ENCODE measurements at places on chromosomes 1 and 21.

GRCh38 chr1:69246109-69246508, 321.6 kb upstream of the LRRC7 start:
- DNase-seq, result no peak

GRCh38 chr1:41870076-41870562, 48.6 kb downstream of the HIVEP3 start:
- DNase-seq, result peak; percentile 57

DNA sequence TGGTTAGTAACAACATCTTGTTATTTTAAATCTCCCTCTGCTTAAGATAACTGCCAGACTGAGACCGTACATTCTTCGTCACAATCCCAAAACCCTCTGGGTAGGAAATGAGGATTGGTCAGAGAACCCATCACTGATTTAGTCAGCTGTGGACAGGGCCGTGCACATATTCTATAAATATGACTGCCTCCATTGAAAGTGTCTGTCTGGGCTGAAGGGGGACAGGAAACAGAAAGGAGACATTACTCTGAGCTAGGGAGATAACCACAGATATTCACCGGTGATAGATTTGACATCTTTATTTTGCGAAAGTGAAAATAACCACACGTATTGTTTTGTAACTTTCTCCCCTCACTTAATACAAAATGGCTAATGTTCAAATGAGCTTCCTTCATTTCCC, 36.9 kb upstream of the ST6GALNAC5 start:
- peak; percentile 50 for DNase-seq

DNA sequence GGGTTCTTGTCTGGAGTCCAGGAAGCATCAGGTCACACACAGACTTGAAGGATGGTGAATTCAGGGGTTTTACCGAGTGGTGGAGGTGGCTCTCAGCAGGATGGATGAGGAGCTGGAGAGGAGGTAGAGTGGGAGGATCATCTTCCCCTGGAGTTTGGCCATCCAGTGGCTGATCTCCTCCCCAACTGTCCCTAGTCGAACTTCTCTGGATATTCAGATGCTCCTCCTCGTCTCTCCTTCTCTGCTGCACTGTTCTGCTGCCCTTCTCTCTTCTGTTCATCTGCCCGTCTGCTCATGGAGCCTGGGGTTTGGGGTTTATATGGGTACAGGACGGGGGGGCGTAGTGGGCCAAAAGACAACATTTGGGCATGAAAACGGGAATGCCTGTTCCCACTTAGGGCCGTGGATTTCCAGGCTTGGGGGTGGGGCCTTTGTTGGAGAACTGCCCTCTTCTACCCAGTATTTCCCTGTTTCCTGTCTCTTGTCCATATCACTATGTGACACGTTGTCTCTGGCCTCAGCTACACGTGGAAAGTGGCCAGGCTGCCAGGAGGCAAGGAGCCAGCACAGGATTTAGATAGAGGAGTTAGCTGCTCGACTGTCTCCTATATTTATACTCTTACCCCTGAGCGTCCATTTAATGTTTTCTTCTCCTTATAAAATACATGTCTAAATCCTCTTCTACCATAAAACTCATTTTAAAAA, 76.7 kb downstream of the SIPA1L2 start:
- DNase-seq, result no peak

DNA sequence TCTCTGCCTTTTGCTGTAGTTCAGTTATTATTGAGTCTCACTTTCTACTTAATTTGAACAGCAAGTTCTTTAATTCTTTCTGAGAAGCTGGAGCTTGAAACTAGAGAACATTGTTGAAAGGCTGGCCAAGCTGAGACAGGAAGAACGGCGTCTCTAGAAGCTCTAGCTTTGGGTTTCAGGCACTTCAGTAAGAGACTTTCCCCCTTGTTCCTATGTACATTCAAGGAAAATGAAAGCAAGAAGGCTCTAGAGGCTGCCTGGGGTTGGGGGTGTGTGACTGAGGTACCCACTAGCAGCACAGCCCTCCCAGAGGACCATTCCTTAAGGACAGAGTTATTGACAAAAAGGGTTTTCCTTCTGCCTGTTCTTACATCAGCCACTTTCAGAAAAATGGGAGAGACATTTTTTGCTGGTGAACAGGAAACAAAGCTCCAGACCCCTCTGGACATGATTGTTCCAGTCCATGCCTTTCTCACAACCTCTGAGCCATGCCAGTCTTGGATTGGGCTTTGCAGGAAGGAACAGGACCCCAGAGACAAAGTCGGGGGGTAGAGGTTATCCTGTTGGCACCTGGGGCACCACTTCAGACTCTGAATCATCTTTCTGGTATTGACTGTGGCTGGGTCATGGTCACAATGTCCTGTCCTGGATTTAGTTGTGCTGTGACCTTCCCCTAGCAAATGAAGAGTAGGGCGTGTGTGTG, 63.1 kb downstream of the LAMC2 start:
- no peak for DNase-seq
